RWPE1 (cell line): ENCODE measurements at places on chromosomes 5 and 9.

DNA sequence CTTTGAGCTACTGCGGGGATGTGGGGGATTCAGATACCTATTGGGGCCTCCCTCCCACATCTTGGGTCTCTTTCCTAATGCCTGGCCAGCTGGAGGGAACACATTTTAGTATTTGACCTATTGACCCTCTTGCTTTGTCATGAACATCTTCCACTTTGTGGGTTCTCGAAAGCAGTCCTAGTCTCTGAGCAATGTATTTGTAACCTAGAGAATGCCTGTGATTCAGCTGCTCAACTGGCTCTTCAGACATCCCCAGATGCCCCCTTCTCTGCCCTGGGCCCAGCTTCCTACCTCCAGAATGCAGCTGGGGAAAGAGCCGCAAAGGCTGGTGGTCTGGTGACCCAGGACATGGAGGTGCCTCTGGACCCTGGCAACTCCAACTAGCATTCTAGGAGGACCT is 32.2 kb downstream of the APTX start:
- DNase-seq = no peak

- no peak for DNase-seq
Measured at GRCh38 chr5:56631719-56632118, 183.6 kb upstream of the MAP3K1 start.

- DNase-seq = no peak
Measured at GRCh38 chr9:127557466-127557869, 54.6 kb upstream of the STXBP1 start.

- DNase-seq = no peak
Measured at GRCh38 chr5:97547999-97548738, 365.1 kb upstream of the RIOK2 start.

DNA sequence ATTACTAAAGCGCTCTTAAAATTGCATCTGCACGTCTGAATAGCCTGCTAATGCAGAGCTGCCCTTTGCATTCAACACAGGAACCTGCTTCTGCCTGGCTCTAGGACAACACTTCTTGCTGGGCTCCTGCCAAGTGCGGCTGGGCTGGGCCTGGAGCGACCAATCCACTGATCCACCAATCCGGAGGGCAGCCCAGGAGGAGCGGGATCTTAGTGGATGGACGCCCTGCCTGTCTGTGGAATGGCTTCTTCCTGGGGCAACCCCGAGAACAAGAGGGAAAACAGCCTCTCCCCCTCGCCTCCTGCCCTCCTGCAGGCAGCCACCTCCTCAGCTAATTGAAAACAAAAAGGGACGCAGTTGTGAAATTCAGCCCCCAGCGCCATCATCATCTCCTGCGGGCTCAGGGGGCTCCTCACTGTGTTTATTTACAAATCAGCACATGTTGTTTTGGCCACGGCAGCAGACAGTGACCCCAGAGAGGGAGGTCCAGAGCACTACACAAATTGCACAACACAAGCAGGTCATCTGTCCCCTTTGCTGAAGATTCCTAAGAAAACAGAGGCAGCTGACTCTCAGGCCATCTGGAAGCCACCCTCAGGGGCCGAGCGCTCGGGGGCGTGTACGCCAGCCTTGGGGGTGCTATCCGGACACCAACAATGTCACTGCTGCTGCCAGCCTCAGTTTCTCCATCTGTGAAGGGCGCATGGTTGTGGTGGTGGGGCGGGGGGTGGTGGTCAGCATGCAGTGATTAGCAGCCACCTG is 57.3 kb downstream of the GADD45G start:
- peak; percentile 98 for DNase-seq

GRCh38 chr5:149005077-149005892 is 57.6 kb downstream of the SH3TC2 start:
- DNase-seq = no peak

DNA sequence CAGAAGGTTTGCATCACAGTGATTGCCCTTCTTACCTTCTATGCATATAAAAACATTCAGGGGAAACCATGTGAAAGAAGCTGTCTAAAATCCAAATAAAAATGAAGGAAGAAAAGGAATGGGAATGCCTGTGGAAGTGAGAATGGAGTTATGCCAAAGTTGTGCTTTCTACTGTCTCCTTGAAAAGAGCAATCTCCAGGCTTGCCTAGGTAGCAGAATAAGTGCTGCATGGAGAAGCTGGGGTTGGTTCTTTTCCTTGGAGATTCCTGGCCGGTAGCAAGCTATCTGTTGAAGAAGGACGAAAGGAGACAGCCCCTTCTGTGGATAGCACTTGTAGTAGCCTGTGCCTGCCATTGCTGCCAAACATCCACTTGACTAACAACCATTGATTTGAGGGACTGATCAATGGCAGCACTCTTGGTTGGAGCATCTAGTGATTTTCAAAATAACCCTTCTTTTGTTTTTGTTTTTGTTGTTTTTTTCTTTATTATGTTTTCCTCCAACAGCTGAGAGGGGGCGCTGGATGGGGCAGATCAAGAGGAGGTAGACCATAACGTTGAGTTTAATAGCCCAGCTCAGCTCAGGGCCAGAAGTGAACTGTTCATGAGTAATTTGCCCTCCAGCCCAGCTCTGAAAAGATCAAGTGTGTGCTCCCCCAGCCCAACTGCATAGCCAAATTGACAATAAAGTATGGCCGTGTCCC is 1.6 kb downstream of the PLCXD3 start:
- no peak for DNase-seq

DNA sequence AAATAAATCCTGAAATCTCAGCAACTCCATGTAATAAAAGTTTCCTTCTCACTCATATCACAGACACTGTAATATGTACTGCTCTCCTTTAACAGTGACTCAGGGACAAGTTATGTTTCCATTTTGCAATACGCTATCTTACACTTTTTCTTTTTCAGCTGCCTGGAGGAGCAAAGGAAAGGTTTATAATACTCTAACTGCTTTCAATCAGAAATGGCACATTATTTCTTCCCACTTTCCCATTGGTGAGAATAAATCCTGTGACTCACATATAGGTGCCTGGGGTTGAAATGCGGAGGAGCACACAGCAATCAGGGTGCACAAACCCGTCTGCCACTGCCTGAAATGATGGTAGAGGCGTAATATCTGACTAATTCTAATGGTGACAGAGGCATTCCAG is 186.6 kb downstream of the HINT1 start:
- peak; percentile 71 for DNase-seq

- DNase-seq = no peak
Measured at GRCh38 chr9:89679016-89679415, 74.2 kb downstream of the GADD45G start.

DNA sequence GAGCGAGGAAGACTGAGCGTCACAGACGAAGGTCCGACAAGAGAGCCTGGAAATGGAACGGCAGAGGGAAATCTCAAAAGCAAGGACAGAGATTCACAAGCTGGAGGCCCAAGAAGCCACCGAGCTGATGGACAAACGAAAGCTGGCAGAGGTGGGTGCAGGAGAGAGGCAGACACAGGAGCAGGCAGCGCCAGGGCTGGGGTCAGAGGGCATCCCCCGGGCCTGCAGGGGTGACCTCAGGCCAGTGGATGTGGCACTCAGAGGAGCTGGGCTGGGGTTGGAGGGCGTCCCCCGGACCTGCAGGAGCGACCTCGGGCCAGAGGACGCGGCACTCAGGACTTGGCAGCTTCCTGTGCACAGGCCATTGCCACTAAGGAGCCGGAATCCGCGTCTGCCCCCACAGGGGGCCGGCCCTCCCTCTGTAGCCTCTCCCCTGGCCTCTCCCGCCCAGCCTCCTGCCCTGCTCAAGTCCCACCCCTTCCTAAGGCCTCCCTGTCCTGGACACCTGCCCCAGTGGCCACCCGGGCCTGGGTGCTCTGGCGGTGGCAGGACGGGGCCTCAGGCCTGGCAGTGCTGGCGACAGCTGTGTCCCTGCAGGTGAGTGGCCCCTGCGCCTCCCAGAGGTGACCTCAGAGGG is 40.4 kb downstream of the EXD3 start:
- no peak for DNase-seq

DNA sequence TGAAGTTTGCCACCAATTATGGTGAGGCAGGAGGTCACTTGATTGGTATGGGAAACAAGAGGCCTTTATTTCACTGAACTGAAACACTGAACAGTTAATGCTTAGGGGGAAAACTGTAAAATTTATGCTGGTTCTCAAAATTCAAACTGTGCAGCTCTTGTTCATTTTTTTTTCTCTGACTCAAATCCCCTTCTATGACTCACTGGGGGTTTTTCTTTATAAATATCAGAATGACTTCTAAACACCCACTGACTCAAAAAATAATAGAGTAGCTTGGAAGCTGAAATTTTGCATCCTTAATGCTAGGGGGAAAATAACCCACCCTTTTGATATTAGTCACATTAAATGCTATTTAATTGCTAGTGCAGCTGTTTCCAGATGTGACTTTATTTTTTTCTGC is 24.1 kb upstream of the OTP start:
- DNase-seq = no peak

- no peak for DNase-seq
Measured at GRCh38 chr5:133962131-133962530, 6.3 kb downstream of the C5orf15 start.

DNA sequence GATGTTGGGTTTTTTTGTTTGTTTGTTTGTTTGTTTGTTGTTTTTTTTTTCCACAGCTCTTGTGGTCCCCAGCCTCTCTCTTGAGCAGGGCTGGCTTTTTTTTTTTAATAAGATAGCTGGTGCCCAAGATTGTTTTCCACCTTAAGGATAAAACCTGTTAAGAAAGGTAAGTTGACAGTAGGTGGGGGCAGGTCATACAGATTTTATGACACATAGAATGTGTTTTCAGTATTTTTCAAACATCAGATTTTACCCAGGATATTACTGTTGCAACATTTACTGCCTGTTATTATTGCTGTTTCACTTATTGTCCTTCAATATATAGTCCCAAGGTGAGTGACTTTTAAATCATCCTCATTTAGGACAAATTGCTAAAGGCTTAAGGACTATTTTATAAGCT is 3.9 kb upstream of the IL7R start:
- no peak for DNase-seq

GRCh38 chr5:173413471-173413982 is 85.3 kb upstream of the STC2 start:
- no peak for DNase-seq

DNA sequence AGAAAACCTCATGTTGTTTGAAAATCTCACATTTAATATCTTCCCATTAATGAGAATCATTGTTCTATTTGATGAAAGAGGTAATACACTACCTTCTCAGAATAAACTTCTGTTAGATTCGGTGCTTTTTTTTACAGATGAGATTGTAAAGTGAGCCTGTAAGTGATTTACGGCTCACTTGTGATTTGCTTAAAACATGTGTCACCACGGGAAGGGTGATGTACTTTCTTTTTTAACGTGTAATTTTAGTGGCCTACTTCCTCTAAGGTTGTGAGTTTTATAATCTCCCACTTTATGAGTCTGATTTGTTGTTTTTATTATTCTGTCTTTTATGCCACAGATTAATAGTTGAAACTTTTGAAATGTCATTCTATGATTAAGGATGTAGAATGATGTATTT is 15.9 kb downstream of the ANXA1 start:
- DNase-seq = no peak

DNA sequence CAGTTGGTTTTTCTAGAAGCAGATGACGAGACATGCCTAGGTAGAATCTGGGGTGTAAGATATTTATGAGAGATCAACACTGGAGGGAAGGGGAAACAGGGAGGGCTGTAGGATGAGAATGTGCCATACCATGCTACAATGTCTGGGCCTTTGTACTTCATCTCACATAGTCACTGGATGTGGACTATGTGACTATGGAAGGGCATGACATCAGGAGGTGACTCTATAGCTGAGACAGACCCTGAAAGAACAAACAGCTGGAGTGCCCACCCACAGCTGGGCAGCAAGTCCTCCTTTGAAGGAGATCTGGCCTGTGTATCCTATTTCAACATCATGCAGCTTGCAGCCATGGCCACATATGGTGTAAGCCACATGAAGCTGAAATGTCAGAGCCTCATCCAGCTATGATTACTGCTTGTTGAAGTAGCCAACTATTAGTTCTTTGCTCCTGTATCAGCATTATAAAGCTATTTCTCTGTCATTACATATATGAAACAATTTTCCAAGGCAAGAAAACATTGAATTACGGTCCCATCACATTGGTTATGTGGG is 46.2 kb upstream of the KIF2A start:
- no peak for DNase-seq

GRCh38 chr9:120917929-120918762 is 8.4 kb downstream of the TRAF1 start:
- DNase-seq = no peak

DNA sequence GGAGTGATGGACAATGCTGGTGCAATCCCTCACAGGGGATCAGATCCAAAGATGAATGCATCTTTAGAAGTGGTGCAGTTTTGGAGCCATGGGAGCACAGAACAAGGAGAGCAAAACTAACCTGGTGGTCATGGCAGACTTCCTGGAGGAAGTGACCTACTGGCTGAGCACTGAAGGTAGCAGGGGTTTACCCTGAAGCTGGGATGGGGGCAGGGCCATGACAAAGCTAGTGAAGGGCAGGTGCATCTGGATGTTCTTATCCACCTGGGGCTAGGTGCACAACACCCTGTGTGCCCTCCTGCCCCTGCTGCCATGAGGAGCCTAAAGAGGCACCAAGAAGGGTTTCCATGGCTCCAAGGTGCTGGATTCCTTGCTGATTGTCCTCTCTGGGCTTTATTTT is 11.5 kb upstream of the PITX1 start:
- no peak for DNase-seq

GRCh38 chr9:5587024-5587423 is 41.9 kb upstream of the RIC1 start:
- no peak for DNase-seq

DNA sequence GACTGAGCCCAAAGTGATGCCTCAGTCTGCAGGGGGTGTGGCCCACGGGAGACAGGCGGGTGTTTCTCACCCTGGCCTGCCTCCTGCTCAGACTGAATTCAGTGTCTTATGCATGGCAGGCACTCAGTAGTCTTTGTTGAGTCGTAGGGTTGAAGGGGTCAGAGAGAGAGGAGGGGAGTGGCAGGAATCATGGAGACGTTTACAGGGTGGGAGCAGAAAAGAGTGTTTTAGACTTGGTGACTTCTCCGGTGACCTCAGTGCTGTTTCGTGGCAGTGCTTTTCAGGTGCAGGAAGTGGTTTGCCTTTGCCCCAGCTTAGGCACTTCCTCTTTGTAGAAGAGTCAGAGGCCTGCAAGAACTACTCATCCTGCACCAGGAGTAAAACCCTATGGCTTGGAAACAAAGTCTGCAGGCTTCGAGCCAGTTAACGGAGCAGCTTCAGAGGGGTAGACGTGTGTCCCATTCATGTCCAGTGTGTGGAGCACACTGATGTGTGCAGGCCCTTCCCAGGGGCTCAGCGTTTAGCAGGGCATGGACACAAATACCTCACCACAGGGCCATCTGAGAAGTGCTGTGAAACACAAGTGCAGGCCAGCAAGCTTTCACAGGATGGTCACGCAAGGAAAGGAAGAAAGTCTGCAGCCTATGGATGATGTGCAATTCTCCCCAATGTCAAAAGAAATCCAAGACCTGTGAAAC is 24.5 kb upstream of the SEMA4D start:
- DNase-seq = no peak
